Stimulated activated CD4-positive, alpha-beta T cell treated with anti-CD3 and anti-CD28 coated beads, Interleukin-4, amount 100 ng/mL, for 4 hours (primary cell): ENCODE measurements at places on chromosomes 3 and 15.

- peak; percentile 66 for DNase-seq
Measured at GRCh38 chr15:25933456-25934158, 70.5 kb upstream of the ATP10A start.

DNA sequence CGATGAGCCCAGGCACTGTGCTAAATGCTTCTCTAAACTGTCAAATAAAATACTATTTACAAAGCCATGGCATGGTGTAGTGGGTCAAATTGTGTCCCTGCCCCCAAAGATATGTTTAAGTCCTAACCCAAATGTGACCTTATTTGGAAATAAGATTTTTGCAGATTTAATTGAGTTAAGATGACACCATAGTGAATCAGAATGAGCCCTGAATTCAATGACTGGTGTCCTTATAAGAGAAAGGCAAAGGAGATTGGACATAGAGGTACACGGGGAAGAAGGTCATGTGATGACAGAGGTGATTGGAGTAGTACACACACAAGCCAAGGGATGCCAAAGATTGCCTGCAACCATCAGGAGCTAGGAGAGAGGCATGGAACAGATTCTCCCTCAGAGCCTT is 121.6 kb upstream of the VEPH1 start:
- DNase-seq: no peak

GRCh38 chr3:68943753-68944500 is 11.6 kb upstream of the TAFA4 start:
- no peak for DNase-seq

DNA sequence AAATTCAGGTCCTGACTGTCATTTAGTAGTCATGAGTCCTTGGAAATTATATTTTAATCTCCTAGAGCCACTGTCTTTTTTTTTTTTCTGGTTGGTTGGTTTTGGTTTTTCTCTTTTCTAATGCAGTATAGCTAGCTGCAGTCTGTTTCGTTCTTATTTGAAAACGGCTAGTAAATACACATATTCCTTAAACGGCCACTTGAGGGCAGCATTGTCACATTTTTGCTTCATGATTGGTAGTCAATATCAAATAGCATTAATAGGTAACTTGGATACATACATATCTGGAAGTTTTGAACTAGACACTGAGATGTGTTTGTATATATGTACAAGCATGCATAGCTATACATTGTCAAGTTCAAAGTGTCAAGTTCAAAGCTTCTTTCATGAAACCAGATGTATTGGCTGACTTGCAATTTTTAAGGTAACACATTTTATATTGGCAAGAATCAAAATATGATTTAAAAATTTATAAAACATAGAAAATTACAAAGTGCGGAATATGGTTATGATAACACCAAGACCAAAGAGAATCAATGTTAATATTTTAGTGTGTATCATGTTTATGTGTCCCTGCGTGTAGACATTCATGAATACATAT is 22.5 kb downstream of the GABRA5 start:
- peak; percentile 41 for DNase-seq

DNA sequence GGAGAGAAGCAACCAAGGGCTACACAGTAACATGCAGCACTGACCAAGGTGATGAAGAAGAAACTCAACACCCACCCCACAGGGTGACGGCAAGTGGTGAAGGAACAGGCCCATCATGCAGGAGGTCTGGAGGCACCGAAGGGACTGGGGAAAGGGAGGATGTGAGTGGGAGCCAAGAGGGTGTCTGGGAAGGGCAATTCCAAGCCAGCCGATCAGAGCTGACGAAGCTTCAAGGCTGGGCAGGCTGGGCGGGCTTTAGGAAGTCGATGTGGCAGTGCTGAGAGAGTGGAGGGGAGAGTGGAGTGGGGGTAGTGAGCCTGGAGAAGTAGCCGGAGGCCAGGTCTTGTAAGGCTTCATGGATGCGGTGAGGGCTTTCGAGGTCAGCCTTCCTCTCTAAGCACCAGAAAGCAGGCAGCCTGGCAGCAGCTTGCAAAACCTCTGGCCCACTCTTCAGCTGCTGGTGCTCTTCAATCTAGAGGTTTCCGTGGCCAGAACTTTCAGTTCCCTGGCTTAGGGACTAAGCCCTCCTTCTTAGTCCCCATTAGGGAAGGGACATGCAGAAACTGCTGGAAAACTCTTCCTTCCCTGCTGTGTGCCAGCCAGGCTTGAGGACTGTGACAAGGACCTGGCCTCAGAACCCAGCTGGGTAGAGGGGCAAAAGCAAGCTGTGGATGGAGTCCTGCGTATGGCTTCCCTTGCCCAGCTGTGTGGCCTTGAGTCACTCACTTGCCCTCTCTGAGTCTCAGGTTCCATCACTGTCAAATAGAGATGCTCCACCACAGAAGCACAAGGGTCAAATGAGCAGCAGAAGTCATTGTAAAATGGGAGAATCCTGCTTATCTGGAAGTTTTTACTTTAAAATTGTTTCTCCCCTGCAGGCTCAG is 72.1 kb downstream of the TLE3 start:
- DNase-seq: no peak

DNA sequence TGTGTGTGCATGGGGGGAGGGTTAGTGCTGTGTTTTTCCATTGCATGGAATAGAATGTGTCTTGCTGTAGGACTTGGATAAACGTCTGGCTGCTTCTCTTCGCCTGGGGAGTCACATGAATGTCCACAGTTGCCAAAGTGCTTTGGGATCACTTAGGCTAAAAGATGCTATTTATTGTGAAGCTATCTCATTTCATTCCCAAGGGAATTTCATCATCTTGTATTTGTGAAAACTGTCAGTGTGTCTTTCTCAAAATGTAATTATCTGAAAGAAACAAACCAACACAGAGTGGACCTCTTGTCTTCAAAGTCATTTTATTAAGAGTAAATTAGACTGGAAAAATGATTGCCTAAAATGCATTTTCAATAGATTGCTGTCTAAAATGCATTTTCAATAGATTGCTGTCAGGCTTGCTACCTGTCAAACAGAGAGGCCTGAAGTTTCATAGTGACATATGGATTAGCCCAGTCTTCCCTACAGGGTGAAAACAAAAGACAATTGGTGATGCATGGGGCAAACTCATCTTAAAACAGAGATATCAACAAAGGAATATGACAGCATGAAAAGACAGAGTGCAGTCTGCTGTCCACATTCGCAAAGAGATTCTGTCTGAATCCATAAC is 117.1 kb upstream of the GOLIM4 start:
- no peak for DNase-seq

- DNase-seq: no peak
Measured at GRCh38 chr3:183815951-183816475, 9.4 kb downstream of the MAP6D1 start.

DNA sequence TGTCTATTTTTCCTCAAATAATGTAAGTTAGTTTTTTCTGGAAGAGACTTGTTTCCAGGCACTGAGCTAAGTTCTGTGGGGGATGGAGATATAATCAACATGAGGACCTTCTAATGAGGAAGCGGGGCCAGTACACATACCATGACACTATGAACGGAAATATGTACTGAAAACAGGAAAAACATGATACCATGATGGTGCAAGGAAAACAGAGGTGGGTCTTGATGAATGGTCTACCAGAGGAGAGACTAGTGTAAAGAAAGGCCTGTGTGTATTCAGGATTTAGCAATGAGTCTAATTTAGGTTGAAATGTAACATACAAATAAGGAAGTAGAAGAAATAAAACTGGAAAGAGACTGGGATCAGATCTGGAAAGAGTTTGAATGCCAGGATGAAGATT is 38.9 kb upstream of the TPRG1 start:
- no peak for DNase-seq
